ENCODE measurements at places on chromosomes 3 and 15. TPM values are rescaled to one million over a fixed set of nuclear protein-coding genes. Genes with fewer than 3 reads are reported as not detected.

DNA sequence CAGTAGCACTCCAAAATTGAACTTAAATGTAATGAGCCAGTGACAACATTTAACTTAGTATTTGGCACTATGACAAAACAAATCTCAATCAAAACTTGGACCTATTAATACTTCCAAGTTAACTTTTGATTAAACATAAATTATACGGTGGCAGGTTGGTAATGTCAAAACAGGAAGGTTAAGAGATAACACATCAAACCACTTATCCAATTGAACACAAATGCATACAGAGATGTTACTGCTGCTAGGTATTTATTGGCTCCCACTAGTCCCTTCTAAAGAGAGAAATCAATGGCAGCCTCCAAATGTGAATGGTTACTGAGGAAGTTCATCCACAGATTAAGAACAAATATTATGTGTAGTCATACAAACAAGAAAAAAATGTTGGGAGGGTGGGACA lies 1.8 kb downstream of the GSK3B start:
- no peak for DNase-seq

Gene IL17RB
- polyA plus RNA-seq = 0.98 TPM

Gene TIMP4
- polyA plus RNA-seq = not detected

- DNase-seq = no peak
Measured at GRCh38 chr3:10688126-10688525, 127.9 kb upstream of the SLC6A11 start.

GRCh38 chr15:32872621-32873283 lies 154.9 kb downstream of the GREM1 start:
- DNase-seq = no peak

GRCh38 chr3:186569779-186570095 lies 783 bp upstream of the DNAJB11 start:
- no peak for DNase-seq

Gene MOBP
- polyA plus RNA-seq = not detected

Gene PRTG
- polyA plus RNA-seq = not detected

DNA sequence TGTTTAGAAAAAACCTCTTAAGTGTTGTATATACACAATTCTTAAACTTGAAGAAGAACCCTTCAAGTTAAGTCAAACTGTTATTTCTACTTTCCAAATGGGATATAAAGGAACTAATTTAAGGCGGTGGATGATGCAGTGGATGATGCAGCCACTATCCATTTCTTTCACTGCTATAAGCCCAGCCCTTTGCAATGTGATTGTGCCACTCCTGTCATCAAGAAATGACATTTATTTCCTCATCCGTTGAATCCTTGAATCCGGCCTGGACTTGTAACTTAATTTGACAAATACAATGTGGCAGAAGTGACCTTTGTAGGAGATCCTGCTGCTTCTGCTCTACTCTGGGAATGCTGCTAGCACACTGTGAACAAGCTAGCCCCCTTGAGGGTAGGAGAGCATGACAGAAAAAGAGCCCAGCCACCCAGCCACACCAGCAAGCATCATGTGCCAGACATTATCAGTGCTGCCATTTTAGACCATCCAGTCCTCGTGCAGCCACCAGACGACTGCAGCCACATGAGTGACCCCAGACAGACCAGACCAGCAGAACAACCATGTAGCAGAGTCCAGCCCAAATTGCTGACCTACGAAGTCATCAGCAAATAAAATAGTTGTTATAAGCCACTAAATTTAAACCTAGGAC lies 47.4 kb downstream of the UACA start:
- DNase-seq = no peak

DNA sequence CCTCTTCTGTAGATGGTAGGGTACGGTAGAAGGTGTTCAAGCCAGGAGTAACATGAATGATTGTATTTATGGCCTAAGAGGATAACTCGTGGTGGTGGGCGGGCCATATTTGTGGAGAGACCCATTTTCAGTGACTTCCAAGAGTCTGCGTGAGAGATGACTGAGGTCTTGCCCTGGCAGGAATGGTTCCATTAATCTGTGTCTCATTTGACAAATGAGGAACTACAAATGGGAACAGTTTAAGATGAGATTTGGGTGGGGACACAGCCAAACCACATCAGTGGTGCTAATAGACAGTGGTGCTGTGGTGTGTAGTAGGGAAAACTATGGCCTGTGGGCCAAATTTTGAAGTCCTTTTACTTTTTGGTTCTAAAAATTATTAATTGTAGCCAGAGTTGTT lies 47.1 kb downstream of the FLNB start:
- no peak for DNase-seq

Gene PLA2G4E
- not detected for polyA plus RNA-seq

GRCh38 chr3:46882377-46883053 lies 5.0 kb downstream of the PTH1R start:
- no peak for DNase-seq

Gene SUCNR1
- not detected for polyA plus RNA-seq

Gene UBE2E1
- polyA plus RNA-seq = 8.1 TPM

GRCh38 chr3:115549071-115549470 lies 74.2 kb upstream of the GAP43 start:
- no peak for DNase-seq

Gene LSAMP
- not detected for polyA plus RNA-seq

- no peak for DNase-seq
Measured at GRCh38 chr3:21599890-21600289, 151.1 kb downstream of the ZNF385D start.

DNA sequence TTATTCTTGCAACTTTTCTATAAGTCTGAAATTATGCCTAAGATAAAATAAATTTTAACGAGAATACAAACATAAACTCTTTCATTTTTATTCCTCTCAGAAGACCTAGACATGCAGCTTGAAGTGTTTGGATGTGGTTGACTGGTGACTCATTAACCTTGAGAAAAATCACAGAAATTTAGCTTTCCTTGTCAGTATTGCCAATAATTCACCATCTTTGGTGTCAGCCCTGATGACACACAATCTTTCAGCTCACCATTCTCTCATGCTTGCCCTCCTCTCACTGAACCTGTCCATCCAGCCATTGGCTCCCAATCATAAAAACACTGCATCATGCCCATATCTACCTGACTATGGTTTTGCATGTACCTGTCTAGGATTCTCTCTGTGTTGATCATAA lies 22.6 kb upstream of the TNFAIP8L3 start:
- no peak for DNase-seq
